ENCODE measurements at places on chromosomes 2 and 18.

DNA sequence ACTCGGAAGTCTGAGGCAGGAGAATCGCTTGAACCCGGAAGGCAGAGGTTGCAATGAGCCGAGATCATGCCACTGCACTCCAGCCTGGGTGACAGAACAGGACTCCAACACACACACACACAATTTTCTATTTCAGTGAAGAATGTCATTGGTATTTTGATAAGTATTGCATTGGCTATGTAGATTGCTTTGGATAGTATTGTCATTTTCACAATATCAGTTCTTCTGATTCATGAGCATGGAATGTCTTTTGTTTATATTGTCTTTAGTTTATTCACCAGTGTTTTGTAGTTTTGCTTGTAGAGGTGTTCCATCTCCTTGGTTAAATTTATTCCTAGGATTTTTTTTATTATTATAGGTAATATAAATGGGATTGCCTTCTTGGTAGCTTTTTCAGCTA is 693.4 kb upstream of the SYT4 start:
- DNase-seq: no peak
- H3K36me3 ChIP-seq: no peaks in the 10 kb centered on the region
- H3K27ac ChIP-seq: no peak overlapping the region
- H3K4me1 ChIP-seq: no peaks in the 10 kb centered on the region

- H3K27me3 ChIP-seq: no peaks in the 10 kb centered on the region
- H3K27ac ChIP-seq: no peak overlapping the region
- no peaks in the 10 kb centered on the region for H3K4me1 ChIP-seq
- H3K4me3 ChIP-seq: no peak overlapping the region
Measured at GRCh38 chr2:225597911-225598310, 198.4 kb downstream of the NYAP2 start.

DNA sequence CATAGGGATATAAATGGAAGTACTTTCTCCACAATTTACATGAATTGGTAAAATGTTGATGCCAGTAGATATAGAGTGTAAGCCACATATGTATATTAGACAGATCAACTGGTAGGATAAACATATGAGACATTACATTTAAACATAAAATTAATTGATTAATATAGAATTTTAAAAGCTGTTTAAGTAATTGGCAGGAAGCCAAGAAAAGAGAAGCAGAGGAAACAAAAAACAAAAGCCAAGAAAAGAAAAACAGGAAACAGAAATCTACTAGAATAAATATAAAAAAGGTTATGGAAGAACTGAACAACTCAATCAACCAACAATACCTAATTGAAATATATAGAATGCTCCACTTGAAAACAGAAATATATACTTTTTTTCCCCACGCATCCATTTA is 920.1 kb upstream of the TMEFF2 start:
- DNase-seq: no peak
- no peak overlapping the region for H3K4me3 ChIP-seq
- H3K27me3 ChIP-seq: no peaks in the 10 kb centered on the region
- no peak overlapping the region for H3K27ac ChIP-seq
- H3K36me3 ChIP-seq: no peaks in the 10 kb centered on the region
- H3K4me1 ChIP-seq: no peaks in the 10 kb centered on the region

DNA sequence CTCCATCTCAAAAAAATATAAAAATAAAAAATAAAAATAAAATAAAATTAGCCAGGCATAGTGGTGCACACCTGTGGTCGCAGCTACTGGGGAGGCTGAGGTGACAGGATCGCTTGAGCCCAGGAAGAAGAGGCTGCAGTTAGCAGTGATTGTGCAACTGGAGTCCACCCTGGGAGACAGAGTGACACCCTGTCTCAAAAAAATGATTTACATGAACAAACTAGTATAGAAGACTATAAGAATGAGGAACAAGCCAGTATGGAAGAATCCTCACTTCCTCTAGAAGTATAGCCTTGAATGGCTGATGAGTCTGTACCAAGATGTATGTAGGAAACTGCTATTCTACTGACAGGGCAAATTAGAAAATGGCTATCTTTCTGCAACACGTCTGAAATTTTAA is 10.9 kb downstream of the YES1 start:
- H3K27ac ChIP-seq: no peak overlapping the region
- no peaks in the 10 kb centered on the region for H3K36me3 ChIP-seq
- H3K4me3 ChIP-seq: no peak overlapping the region
- H3K4me1 ChIP-seq: peaks cover 21% of the 10 kb centered on the region
- no peaks in the 10 kb centered on the region for H3K27me3 ChIP-seq
- DNase-seq: no peak

- DNase-seq: no peak
- H3K36me3 ChIP-seq: peaks cover 2% of the 10 kb centered on the region
- no peak overlapping the region for H3K27ac ChIP-seq
- H3K27me3 ChIP-seq: no peaks in the 10 kb centered on the region
Measured at GRCh38 chr2:115294999-115295398, 852.6 kb downstream of the DPP10 start.

GRCh38 chr2:237322564-237322963 is 91.4 kb downstream of the COL6A3 start:
- H3K27ac ChIP-seq: no peak overlapping the region
- no peak overlapping the region for H3K4me3 ChIP-seq

- H3K27ac ChIP-seq: peak overlapping the region; percentile 100
- DNase-seq: no peak
- H3K27me3 ChIP-seq: no peaks in the 10 kb centered on the region
- H3K36me3 ChIP-seq: peaks cover 5% of the 10 kb centered on the region
- H3K4me3 ChIP-seq: peak overlapping the region; percentile 41
- peaks cover 89% of the 10 kb centered on the region for H3K4me1 ChIP-seq
Measured at GRCh38 chr2:196233021-196233804, 61.8 kb upstream of the STK17B start.

- peaks cover 8% of the 10 kb centered on the region for H3K36me3 ChIP-seq
- no peak for DNase-seq
- no peaks in the 10 kb centered on the region for H3K27me3 ChIP-seq
- peaks cover 69% of the 10 kb centered on the region for H3K4me1 ChIP-seq
Measured at GRCh38 chr2:181268174-181268867, 188.9 kb upstream of the ITGA4 start.

DNA sequence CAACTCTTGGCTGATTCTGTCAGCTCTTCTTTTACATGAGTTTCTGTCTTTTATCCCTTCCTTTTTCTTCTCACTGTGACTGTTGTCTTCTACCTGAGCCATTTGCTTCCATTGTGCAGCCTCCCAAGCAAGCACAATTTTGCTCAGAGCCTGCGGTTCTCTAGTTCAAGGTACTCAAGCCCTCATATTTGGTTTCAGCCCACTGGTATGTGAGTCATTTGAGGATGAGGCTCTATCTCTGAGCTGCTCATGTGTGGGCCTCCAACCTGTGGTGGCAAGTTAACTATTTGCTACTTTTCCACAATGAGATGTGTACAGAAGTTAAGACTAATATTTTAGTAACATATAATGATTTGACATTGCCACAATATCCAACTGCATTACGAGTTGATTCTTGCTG is 183.0 kb downstream of the PHLPP1 start:
- no peak for DNase-seq
- H3K27me3 ChIP-seq: no peaks in the 10 kb centered on the region
- peaks cover 15% of the 10 kb centered on the region for H3K36me3 ChIP-seq
- no peaks in the 10 kb centered on the region for H3K4me1 ChIP-seq
- no peak overlapping the region for H3K4me3 ChIP-seq

DNA sequence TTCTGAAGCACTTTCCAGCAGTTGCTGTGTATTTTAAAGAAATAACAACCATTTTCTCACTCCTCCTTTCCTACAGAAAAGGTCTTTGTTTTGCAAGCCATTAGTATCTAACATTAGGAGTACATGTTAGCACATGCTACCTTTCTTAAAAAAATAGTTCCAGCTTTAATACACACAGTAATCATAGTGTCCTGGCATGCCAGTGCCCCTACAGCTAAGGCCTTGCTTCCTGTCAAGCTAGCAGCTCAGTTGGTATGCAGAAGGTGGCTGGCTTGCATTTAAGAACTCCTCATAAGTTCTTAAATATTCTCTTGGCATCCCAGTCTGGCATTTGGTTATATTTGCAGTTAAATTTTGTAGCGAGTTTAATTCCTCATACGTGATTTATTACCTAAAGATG is 141.3 kb upstream of the IL1R2 start:
- no peaks in the 10 kb centered on the region for H3K27me3 ChIP-seq
- no peak overlapping the region for H3K4me3 ChIP-seq
- DNase-seq: no peak
- peaks cover 27% of the 10 kb centered on the region for H3K36me3 ChIP-seq

- no peaks in the 10 kb centered on the region for H3K27me3 ChIP-seq
- H3K36me3 ChIP-seq: peaks cover 44% of the 10 kb centered on the region
- peak overlapping the region; percentile 17 for H3K27ac ChIP-seq
- H3K4me1 ChIP-seq: no peaks in the 10 kb centered on the region
- no peak overlapping the region for H3K4me3 ChIP-seq
Measured at GRCh38 chr18:5318061-5318700, 22.7 kb upstream of the ZBTB14 start.

DNA sequence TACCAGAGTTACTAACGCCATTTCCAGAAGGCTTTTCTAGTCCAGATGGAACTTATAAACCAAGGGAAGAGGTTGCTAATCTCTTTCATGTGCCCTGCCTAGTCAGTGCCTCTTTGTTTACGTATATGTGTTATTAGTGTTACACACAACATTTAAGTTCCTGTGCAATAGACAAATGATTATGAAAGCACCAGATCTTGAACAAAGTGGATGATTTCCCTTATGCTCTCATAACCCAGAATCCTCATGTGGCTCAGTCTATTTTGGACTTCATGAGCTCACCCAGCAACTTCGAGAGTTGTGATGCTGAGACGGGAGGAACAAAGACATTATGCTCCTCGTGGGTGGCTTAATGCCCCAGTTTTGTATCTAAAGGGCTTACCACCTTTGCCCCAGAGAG is 214.4 kb upstream of the SP5 start:
- no peak for DNase-seq
- H3K4me1 ChIP-seq: peaks cover 3% of the 10 kb centered on the region
- H3K4me3 ChIP-seq: no peak overlapping the region
- H3K36me3 ChIP-seq: no peaks in the 10 kb centered on the region
- peaks cover 29% of the 10 kb centered on the region for H3K27me3 ChIP-seq
- no peak overlapping the region for H3K27ac ChIP-seq

DNA sequence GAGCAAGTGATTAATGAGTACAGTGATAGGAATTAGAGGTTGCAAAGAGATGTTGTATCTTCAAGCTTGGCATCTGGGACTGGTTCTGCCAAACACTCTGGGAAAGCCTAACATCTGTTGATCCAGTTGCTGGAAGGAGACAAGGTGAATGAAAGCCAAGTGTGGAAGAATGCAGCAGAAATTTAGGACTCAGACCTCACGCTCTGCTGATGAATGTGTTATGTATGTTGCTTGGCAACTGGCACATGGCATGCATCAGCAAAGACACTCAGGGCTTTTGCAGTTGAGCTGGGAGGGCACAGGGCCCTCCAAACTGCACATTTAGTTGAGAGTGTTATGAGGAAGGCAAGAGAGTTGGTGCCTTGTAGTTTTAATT is 105.5 kb downstream of the COLEC12 start:
- peaks cover 4% of the 10 kb centered on the region for H3K27me3 ChIP-seq
- no peak for DNase-seq
- no peak overlapping the region for H3K27ac ChIP-seq
- H3K4me3 ChIP-seq: no peak overlapping the region
- no peaks in the 10 kb centered on the region for H3K4me1 ChIP-seq

Measured in naive thymus-derived CD8-positive, alpha-beta T cell (primary cell).